Retinal pigment epithelial cell (primary cell): ENCODE measurements at places on chromosomes 16 and 17.

DNA sequence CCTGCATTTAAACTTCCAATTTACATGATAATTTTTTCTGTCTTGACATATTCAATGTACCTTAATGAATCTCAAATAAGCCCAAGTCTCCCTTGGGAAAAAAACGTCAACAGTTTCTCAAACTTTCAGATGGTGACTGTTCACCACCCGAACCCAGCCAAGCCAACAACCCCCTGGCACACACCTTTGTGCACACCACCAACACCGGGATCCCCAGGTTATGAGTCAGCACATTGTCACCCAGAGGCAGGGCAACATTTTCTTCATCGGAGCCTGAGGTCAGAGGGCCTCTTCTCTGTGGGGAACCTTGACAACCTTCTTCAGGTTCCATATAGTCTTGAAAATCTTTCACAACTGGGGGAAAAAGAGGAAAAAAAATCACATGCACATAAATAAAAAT, 15.5 kb downstream of the DYNC1LI2 start:
- no peak for DNase-seq

DNA sequence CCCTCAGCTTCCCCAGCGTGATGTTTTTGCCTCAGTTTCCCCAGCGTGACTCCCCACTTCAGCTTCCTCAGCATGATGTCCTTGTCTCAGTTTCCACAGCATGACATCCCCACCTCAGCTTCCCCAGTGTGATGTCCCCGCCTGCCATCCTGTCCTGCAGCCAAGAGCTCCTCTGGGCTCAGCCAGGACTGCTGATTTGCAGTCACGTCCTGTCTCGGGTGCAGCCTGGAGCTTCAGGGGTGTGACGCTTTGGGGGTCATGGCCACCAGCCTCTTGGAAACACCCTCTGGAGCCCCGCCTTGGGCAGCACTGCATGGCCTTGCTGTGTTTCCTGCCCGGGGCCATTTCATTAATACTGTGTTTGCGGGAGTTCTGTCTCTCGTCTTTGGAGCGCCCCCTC, 16.5 kb upstream of the NUDT16L1 start:
- DNase-seq, result no peak

DNA sequence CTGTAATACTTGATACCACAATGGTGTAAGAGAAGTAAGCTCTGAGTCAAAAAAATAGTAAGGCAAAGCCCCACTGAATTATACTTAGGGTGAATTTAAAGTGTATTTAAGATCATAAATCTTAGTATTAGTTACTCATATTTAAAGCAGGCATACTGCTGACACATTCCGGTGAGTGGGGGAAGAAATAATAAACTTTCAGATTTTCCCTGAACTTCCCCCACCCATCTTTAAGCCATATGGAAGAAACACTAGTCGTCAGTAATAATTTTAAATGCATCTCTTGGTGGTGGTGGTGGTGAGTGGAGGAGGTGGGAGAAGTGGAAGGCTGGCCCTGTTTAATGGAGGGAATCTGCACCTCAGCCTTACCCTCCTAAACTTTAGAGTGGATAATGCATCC, 20.5 kb downstream of the MPHOSPH6 start:
- DNase-seq, result no peak

DNA sequence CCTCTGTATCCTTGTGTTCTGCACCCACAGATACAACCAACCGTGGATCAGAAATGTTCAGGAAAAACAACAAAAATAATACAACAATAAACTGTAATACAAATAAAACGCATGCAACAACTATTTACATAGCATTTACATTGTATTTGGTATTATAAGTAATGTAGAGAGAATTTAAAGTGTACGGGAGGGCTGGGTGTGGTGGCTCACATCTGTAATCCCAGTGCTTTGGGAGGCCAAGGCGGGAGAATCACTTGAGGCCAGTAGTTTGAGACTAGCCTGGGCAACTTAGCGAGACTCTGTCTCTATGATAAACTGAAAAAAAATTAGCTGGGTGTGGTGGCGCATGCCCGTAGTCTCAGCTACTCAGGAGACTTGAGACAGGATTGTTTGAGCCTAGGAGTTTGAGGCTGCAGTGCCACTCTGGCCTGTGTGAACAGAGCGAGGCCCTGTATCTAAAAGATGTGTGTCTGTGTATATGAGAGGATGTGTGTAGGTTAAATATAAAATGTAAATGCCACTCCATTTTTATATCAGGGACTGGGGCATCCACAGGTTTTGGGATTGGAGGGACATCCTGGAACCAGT, 13.3 kb downstream of the SEC14L1 start:
- no peak for DNase-seq

DNA sequence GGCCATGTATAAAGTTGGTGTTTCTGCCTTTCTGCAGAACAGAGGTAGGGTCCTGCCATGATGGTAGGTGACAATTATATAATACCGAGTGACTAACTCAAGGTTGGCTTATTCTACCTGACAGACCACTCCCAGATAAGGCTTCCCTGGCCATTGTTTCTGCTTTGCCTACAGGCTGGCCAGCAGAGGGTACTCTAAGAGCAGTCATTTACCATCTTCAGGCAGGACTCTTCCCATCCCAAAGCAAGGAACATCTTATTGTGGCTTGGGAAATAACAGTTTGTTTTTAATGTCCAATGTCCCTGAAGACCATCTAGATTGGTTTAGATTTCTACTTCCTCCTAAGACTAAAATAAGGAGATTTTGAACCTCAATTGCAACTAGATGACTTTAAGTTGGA, 74.1 kb downstream of the SNX11 start:
- DNase-seq, result no peak

DNA sequence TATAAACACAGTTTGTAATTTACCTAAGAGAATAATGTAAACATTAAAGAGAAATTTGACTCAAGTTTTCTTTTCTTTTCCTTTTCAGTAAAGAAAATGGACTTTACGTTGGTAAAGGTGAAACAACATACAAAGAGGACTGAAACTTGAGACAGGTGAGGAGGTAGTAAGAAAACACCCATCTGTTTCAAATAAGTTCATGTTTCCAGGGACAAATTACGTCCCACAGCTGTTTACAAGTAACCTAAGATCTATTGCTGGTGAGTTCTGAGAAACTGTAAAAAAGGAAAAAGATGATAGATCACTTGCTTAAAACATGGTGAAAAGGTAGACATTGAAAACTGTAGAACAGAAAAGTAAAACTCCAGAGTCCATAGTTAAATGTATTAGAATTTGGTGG, 4.8 kb upstream of the ABCA5 start:
- no peak for DNase-seq

GRCh38 chr17:28008513-28008912, 34.0 kb upstream of the NLK start:
- peak; percentile 36 for DNase-seq

GRCh38 chr16:85258629-85259028, 146.4 kb upstream of the CIBAR2 start:
- DNase-seq, result no peak

GRCh38 chr16:82108774-82109173, 61.2 kb downstream of the MPHOSPH6 start:
- DNase-seq, result no peak

- no peak for DNase-seq
Measured at GRCh38 chr17:21303441-21304065, 19.0 kb downstream of the MAP2K3 start.

DNA sequence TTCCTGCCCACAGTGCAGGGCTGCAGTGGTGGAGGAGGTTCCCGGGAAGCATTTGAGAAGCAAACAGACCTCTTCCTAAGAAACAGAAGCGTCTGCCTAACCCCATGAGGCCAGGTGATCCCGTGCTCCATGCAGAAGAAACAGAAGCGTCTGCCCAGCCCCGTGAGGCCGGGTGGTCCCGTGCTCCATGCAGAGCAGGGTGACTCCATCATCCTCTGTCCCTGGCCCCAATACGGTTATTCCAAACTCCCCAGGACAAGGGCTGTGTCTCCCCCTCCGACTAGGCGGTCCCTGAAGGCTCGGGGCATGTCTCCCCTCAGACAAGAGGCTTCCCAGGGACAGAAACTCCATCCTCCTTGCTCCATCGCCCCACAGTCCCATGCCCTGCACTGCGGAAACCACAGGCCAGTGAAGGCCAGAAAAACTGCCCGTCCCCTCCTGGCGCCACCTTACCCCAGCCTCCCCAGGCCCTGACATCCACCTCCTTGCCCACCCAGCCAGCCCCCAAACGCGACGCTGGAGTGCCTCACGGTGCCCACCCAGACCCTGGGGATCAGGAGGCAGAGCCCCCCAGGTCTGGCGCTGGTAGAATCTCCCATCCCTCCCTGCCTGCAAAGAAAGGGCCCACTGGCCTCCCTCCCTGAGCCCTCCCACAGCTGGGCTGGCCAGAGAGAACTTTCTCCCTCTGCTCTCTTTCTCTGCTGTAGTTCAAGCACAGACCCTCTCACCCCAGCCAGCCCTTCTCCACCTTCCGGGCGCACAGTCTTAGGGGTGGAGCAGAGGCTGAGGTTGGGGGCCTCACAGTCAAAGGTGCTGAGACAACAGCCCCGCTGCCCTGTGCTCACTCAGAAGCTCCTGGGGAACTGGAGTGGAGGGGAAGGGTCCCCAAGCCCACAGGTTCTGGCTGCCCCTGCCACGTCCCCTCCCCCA, 30.6 kb upstream of the KRT17 start:
- no peak for DNase-seq

DNA sequence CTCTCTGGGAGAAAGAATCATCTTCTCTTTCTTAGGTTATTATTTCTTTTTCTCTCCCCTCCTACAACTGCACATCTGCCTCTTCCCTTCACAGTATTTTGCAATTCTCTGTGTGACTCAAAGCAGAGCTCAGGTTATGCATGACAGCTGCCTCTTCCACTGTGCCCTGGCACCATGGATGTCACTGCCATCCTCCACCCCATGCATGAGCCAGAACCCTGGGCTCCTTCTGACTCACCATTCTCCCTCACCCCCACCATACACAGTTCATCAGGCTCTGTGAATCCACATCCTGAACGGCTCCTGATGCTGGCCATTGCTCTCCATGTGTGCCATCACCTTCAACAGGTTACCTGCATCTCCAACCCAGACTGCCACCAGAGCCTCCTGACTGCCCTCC, 23.9 kb downstream of the CA10 start:
- no peak for DNase-seq

DNA sequence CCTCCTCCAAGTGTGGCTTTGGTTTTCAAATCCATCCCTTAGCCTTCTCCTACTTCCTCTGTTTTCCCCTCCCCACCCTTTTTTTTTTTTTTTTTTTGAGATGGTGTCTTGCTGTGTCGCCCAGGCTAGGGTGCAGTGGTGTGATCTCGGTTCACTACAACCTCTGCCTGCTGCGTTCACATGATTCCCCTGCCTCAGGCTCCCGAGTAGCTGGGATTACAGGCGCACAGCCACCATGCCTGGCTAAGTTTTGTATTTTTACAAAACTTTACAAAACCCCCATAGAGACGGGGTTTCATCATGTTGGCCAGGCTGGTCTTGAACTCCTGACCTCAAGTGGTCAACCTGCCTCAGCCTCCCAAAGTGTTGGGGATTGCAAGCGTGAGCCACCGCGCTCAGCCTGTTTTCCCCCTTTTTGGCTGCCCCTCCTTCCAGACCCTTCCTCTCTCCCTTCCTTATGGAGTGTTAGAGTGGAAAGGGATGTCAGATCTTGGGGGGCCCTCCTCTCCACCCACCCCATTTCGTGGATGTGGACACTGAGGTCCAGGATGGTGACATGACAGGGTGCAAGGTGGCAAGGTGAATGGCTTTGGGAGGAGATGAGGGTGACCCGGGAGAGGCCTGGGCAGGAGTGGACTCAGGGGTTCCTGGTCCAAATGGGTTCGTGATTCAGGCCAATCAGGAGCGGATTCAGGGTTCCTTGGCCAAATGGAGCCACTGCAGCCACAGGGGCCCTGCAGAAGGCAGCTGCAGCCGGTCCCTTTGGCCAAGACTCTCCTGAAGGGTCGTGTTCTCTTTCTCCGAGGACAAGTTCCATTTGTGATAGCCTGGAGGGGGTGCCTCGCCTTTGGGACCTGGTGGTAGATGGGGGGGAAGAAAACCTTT, 4.8 kb downstream of the ABCC1 start:
- DNase-seq, result no peak

GRCh38 chr16:11743308-11744074, 834 bp upstream of the TXNDC11 start:
- no peak for DNase-seq

- DNase-seq, result no peak
Measured at GRCh38 chr16:3149630-3150345, 15.0 kb downstream of the ZNF213 start.

DNA sequence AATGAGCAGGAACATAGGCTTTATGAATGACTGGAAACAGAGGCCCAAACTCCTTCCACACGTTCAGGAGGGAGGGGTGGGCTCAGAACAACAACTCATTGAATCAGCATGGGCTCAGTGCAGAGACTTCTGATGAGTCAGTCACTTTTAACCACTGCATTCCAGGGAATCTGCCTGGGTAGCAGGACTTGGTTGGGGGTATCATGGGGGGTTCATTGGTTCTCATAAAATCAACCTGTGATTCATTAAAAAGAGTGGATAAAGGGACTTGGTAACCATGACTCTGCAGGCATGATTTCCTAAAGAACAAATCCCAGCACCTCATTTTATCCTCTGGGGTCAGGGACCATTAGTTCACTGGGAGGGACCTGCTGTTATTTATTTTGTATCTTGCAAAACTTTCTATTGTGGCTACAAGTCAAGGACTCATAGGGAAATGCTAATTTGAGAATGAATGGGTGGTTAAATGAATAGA, 13.8 kb downstream of the ITGB3 start:
- DNase-seq, result no peak

DNA sequence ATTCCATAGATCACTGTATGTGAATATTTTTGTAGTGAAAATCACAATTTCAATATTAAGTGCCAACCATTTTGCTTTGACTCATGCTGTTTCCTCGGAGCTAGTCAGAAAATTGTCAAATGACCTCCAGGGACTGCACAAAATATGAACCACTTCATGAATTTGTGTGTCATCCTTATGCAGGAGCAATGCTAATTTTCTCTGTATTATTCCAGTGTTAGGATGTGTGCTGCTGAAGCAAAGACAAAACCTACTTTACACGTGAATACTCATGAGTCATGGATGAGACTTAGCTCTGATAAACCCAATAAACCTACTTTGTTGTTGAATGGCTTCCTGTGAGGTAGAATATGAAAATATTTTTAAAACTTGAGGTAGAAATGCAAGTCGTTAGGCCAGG, 65.2 kb downstream of the SHCBP1 start:
- no peak for DNase-seq

DNA sequence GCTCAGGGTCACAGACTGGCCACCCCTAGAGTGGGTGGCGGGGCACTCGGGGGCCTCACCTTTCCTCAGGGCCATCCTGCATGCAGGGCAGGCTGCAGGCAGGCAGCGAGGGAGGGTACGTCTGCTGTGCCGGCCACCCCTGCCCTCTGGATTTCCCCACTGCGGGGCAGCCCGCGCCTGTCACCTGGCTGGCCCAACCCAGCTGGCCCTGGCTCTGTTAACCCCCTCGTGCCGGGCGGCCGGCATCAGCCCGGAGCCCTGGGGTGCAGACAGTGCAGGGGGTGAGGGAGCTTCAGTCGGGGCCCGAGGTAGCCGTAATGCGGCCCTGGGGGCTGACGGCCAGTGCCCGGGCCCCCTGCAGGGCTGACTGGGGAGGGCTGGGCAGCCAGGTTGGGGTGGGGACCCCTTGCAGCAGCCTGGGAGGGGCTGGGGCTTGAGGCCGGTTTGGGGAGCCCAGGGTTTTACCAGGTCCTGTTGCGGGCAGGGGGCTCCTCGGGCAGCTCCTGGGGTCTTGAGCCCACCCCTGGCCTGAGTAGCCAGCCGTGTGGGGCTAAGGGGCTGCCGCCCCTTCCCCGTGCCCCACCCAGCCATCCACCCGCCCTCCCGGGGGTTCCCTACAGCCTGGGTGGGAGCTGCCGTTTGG, at the start of gene IGFALS:
Gene IGFALS, minus strand, starts transcription at position 128 of the 643 bp plus-strand sequence. Its CDS starts 53 bp downstream, at position 75.
- DNase-seq, result no peak

GRCh38 chr17:8494506-8495111, 58.9 kb downstream of the NDEL1 start:
- no peak for DNase-seq

- DNase-seq, result no peak
Measured at GRCh38 chr17:2191227-2191626, 112.4 kb downstream of the SMG6 start.
